ENCODE measurements at places on chromosomes 11 and 22.

DNA sequence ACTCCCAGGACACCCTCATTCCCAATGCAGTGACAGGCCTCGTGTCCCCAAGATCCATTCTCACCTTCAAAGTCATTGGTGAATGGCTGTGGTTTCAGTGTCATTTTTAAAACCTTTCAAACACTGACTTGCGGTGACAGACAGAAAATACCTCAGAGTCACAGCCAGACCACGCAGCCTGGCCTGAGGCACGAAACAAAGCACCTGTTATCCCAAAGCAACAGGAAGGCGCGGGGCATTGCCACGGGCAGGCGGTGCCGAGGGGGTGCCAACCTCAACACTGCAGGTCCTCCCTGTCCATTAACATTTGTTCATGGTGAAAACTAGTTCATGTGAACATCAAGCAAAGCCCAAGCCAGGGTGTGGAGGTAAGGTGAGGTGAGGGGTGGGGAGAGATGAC lies 38.2 kb downstream of the RPUSD4 start:
- no peak for DNase-seq

- no peak for DNase-seq
These were observed 38.6 kb upstream of the TP53AIP1 start for GRCh38 chr11:128981254-128981653.

GRCh38 chr11:19290356-19290755 lies 49.6 kb upstream of the E2F8 start:
- no peak for DNase-seq

DNA sequence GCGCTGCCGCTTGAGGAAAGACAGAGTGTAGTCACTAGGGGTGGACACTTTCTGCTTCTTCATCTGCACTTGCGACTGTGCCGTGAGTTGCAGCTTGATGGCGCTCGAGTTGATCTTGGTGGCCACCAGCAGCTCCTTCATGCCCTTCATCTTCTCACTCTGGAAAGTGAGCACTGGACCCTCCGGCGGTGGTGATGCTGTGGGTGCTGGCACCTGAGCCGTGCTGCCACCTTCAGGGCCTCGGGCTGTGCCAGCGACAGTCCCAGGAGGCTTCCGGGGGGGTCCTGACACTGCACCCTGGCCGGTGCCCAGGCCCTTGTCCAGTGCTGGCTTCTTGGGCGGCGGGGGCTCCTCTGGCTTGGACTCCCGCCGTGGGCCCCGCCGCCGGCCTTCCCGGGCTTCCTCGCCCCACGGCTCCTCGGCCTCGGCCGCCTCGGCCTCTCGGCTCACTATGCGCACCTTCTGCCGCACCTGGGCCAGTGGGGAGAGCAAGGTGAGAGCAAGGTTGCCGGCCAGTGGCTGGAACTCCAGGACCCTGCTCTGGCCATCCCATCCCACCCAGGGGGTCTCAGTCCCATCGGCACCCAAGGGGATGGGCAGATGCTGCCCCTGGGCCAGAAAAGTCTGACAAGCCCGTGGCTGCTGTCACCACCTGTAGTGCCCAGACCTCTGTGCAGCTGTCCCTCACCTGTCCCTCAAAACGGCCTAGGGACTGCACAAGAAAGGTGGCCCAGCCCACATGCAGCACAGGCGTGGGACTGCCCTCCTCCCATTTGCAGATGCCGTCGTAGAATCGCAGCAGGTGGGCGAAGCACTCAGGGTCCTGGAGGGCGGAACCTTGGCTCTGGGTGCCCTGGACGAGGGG lies 1.6 kb upstream of the MAP4K2 start:
- no peak for DNase-seq

GRCh38 chr11:68321293-68322051 lies 9.1 kb downstream of the LRP5 start:
- no peak for DNase-seq

GRCh38 chr11:134407923-134408322 lies 4.1 kb downstream of the B3GAT1 start:
- no peak for DNase-seq

- DNase-seq = no peak
These were observed 842.1 kb downstream of the TBC1D22A start for GRCh38 chr22:47604563-47604962.

DNA sequence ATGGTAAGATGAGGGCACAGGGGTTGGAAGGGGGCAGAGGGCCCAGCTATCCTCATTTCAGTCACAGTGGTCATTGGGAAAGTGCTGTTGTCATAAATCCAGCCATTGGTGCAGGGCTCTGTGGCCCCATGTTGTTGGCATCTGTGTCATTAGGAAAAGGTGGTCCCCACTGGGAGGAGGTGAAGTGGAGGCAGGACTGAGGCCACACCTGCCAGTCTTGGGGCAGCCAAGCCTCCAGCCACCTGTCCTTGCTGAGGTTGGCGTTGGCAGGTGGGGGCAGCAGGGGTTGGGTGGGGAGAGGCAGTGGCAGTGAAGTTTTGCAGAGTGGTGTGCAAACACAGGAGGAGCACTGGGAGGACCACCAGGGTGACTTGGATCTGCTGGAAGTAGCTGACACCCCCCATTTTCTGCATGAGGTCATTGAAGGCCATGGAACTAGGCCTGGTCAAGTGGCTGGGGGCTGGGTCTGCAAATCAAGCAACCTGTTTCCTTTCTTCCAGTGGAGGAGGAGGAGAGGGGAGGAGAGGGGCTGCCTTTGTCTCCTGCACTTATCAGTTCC lies 25.3 kb downstream of the SLC22A6 start:
- no peak for DNase-seq

DNA sequence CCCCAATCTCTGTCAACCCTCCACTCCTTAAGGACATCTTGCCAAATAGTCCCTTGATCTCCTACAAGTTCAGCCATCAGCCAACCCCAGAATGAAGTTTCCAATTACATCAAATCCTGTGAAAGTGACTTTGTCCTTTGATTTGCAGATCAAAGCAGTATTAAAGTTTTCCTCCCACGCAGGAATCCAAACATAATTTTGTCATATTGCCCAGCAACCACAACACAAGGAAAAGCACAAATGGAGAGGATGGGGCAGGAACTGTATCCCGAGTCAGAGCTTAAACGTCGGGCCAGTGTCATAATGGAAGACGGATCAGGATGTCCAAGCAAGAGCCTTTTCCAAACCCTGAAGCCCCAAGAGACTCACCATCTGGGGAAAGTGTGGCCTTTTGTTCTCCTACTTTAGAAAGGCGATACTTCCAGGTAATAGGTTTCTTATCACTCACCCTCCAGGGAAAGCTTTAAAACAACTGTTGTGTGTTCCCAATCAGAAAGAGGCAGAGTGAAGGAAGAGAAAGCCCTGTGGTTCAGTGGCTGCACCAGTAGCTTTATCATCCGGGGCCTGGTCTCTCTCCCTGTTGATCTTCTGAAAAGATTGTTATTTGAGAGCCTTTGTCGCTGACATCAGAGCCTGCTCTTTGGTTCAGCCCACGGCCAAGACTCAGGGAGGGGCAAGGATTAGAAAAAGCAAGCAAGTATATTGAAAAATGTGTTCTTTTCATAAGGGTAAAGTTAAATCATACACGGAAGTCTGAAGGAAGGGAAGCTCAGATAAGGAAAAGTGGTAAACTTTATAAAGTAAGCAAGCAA lies 41.7 kb downstream of the EXPH5 start:
- no peak for DNase-seq

- DNase-seq = no peak
These were observed 98.4 kb upstream of the PARVA start for GRCh38 chr11:12278766-12279671.

GRCh38 chr11:7632211-7632610 lies 41.1 kb downstream of the CYB5R2 start:
- DNase-seq = no peak

GRCh38 chr11:68296344-68297051 lies 15.9 kb upstream of the LRP5 start:
- DNase-seq = no peak

GRCh38 chr11:122697636-122698167 lies 42.2 kb downstream of the UBASH3B start:
- no peak for DNase-seq

DNA sequence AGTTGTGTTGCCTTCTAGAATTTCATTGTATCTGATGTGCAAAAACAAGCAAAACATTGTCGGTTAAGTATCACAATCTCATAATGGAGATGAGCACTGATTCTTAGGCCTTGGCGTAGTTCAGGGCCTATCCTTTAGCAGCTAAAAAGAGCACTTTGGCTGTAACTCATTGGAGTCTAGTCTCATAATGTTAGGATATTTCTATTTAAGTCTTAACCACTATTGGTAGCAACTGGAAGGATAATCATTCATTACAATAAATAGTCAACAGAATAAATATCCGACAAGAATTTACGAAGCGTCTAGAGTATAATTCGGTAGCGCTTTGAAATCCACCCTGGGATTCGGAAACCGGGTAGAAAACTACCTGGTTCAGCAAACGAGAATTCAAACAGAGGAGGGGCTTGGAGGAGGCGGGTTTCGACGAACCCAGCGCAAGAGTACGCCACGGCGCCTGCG lies 461 bp upstream of the EED start:
- DNase-seq = peak; percentile 89

- DNase-seq = no peak
These were observed 69.8 kb downstream of the TRIM29 start for GRCh38 chr11:120068114-120068573.

- DNase-seq = no peak
These were observed 27.3 kb downstream of the STK33 start for GRCh38 chr11:8566613-8567210.

GRCh38 chr11:121248496-121248895 lies 44.1 kb upstream of the SC5D start:
- no peak for DNase-seq

GRCh38 chr11:80958361-80958760 lies 1517.5 kb upstream of the TENM4 start:
- DNase-seq = no peak

DNA sequence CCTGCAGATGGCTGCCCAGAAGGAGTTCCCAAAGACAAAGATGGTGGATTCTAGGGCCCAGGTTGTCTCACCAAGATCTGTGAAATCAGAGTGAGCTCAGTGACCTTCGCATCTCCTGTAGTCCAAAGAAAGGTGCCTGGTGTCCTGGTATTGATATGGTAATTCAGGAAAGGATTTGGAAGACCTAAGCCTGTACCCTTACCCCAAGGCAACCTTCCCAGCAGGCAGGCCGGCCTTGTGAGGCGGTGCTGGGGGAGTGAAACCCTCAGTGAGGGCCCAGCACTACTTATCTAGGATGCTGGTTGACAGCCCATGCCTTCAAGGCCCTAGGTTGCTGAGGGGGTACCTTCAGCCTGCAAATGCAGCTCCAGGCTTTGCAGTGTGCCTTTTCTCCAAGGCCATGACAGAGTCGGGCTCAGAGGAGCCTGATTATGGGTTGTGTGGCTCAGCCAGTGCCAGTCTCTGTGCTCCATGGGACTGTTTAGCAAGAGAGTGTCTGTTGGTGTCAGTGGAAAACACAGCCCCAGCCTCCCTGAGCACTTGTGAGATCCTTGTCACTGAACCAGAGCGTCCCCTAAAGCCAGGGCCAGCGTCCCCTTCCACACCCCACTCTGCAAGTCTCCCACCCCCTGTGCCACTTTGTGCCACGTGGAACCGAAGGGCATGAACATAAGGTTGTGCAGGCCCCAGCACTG lies 72.8 kb upstream of the MYOD1 start:
- DNase-seq = no peak

DNA sequence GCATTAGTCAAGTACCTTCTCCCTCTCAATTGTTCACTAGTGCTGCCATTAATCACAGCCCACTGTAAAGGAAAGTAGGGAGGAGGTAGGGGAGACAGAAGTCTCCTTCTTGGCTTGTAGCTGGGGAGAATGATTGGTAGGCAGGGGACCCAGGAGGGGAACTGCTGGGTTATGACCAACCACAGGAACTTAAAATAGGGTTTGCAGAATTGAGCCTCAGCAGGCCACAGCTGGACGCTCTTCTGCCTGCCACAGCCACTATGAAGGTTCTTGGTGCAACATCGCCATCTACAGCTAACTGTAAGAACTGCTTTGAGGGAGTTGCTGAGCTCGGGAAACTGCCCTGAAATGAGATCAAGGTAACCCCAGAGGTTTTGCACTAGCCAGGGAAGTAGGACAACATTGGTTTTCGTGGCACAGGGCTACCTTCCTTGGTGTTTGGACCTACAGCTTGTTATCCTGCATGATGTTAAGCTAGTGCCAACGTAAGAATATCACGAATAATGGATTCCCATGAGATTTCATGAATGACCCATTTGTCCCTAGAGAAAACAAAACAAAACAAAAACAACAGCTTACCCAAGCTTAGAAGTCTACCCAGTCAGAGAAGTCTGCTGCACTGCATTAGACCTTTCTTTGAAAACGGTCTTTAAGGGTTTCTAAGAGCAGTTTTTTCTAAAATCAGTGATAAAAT lies 787.1 kb upstream of the API5 start:
- peak; percentile 30 for DNase-seq

DNA sequence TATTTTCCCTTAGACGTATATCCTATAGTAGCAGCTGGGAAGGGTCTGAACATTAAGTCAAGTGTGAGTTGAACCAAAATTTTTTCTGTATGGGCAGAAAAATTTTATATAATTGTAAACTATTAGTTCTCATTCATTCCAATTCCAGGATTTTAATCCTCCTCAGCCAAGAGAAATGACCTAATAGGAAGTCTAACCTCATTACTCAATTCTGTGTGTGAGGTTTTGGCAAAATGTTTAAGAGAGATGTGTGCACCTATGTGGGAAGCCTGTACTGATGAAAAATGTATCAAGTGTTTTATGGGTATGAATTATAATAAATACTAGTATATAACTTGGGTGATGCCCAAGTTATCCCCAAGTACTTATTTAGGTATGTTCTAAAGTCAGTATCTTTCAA lies 311.6 kb upstream of the PITPNB start:
- DNase-seq = no peak

- DNase-seq = no peak
These were observed 5.2 kb downstream of the IRAG1 start for GRCh38 chr11:10688401-10688800.

- peak; percentile 77 for DNase-seq
These were observed 69.1 kb downstream of the CTTN start for GRCh38 chr11:70467201-70468085.

DNA sequence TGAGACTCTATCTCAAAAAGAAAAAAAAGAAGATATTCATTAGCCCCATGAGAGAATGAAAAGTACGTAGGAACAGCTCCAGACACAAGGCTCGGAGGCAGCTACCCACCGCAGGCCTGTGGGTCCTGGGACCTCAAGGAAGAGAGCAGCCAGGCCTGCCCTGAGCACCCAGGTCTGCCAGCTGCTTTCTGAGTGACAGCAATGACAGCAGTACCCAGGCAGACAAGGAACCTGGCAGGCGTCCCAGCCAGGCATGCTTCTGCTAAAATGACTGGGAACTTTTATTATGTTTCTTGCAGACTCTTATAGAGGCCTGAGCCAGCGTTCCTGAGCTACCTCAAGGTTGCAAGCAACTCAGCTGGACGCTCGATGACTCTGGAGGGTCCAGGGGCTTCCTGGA lies 31.6 kb downstream of the CPT1A start:
- DNase-seq = no peak

Data from stimulated activated naive CD8-positive, alpha-beta T cell treated with anti-CD3 and anti-CD28 coated beads, Interleukin-15, Interleukin-2, amounts not matched to agents 100 U/mL and 50 U/mL, for 24 hours (primary cell).